ENCODE measurements at places on chromosomes 5 and 9.

- no peaks in the 10 kb centered on the region for H3K36me3 ChIP-seq
- no peak for DNase-seq
- H3K27ac ChIP-seq, result no peak overlapping the region
- H3K27me3 ChIP-seq, result peaks cover 1% of the 10 kb centered on the region
- H3K4me1 ChIP-seq, result no peaks in the 10 kb centered on the region
Measured at GRCh38 chr9:88936668-88937067, 54.6 kb upstream of the S1PR3 start.

DNA sequence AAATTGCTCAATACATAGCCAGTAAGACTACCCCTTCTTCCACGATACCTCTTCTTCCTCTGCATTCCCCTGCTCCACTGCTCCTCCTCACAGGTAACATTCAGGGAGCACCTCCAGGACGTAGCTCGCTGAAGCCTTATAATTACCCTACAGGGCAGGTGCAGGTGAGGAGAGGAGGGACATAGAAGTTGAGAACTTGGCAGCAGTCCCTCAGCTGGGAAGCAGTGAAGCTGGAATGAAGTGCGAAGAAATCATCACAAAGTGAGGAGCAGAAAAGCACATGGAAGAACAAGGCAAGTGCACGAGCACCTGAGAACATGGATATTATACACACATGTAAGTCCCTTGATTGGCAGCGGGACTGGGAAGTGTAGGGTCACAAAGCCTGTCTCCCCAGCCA lies 118.2 kb downstream of the HSD17B3 start:
- no peak overlapping the region for H3K4me3 ChIP-seq
- no peak for DNase-seq
- peaks cover 4% of the 10 kb centered on the region for H3K27me3 ChIP-seq
- H3K36me3 ChIP-seq, result peaks cover 6% of the 10 kb centered on the region

- H3K4me3 ChIP-seq, result no peak overlapping the region
- DNase-seq, result no peak
- H3K27me3 ChIP-seq, result peaks cover 4% of the 10 kb centered on the region
- H3K27ac ChIP-seq, result no peak overlapping the region
- H3K4me1 ChIP-seq, result peaks cover 18% of the 10 kb centered on the region
Measured at GRCh38 chr5:173317091-173317730, 11.0 kb downstream of the STC2 start.

- H3K27me3 ChIP-seq, result peaks cover 17% of the 10 kb centered on the region
- H3K4me1 ChIP-seq, result peaks cover 14% of the 10 kb centered on the region
- peaks cover 3% of the 10 kb centered on the region for H3K36me3 ChIP-seq
Measured at GRCh38 chr5:73311291-73312110, 137.1 kb downstream of the FOXD1 start.

Measured in glutamatergic neuron (in vitro differentiated cells).